ENCODE measurements at places on chromosomes 1 and 21.

- DNase-seq: peak; percentile 42
Measured at GRCh38 chr1:178581351-178582303, 68.7 kb downstream of the TEX35 start.

- DNase-seq: no peak
Measured at GRCh38 chr1:186802388-186802787, 26.4 kb upstream of the PLA2G4A start.

DNA sequence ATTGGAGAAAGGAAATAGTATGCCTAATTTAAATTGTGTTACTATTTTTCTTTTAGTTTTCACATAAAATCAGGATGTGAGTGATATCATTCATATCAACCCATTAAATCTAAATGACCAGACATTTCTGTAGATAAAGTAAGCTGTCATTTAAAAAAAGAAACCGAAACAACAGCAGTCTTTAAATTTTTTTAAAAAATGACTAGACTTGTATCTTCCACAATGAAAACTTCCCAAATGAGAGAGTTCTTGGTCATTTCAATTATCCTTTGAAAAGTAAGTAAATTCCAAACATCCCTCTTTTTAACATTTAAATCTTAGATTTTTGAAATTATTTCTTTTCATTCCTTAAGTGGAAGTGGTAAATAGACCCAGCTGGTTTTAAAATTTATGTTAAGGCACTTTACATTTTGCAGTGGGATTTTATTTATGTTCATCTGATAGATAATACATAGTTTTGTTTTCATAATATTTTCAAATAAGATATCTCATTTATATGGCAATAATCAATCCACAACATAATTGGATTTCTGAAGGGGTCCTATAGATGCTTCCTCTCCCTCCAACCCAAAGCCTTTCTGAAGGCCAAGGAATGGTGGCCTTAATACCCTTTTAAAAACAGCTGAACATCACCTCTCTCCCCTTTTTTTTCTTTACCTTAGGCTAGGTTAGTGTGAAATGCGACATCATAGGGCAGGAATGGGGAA, 3.1 kb downstream of the FOXD3 start:
- no peak for DNase-seq

DNA sequence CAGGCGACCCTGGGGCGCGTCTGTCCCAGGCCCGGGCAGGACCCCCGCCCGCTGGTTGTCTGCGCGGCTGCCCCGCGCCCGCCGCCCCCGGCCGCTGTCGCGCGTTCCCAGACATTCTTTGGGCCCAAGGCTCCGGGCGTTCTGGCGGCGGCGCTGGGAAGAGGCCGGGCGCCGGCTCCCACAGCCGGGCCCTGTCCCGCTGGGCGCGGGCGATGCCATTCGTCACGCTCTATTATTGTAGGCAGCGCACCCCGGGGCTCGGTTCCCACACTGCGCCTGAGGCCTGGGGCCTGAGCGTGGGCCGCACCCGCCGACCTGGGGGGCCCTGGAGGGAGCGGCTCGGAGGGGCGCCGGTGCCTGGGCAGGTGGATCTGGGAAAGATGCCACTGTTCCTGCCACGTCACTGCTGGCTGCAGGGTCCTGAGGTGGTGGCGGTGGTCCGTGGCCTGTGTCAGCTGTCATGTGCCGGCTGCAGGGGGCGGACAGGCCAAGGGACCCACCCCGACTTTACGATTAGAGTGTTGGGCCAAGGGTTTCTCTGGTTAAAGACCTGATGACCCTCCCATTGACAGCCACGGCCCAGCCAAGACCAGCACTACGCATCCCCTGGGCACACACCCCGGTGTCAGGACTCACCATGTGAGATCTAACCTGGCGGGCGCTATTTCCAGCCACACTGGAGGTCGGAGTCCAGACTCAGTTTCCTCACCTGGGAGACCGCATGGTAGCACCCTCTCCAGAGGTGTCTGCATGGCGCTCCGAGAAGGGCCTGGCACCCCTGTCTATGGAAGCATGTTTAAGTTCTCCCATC, 55.1 kb upstream of the ADARB1 start:
- DNase-seq: no peak

- DNase-seq: no peak
Measured at GRCh38 chr1:159218649-159219636, 14.3 kb downstream of the ACKR1 start.

DNA sequence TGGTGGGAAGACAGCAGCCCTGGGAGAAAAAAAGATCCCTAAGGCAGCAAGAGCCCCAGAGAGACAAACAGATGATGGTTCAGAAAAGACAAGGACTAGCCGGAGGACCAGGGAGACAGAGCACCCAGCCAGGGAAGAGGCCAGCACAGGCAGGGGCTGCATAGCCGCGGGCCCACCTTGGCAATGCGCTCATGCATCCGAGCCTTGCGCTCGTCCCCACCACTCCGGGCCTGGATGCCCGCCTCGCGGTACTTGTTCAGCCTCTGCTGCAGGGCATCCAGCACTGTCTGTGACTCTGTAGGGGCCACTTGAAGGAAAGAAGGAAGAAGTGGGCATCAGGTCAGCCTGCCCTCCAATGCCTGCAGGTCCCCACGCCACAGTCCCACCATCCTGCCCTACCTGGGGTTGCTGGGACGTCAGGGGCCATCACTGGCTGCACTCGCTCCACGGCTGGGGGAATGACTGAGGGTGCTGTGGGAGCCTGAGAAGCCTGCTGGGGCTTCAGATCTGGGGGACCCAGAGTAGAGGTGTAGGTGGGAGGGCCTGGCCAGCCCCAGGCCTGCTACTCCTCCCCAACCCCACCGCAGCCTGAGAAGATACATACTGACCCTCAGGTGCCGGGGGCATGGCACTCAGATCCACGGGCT, 7.0 kb downstream of the CC2D1B start:
- no peak for DNase-seq

DNA sequence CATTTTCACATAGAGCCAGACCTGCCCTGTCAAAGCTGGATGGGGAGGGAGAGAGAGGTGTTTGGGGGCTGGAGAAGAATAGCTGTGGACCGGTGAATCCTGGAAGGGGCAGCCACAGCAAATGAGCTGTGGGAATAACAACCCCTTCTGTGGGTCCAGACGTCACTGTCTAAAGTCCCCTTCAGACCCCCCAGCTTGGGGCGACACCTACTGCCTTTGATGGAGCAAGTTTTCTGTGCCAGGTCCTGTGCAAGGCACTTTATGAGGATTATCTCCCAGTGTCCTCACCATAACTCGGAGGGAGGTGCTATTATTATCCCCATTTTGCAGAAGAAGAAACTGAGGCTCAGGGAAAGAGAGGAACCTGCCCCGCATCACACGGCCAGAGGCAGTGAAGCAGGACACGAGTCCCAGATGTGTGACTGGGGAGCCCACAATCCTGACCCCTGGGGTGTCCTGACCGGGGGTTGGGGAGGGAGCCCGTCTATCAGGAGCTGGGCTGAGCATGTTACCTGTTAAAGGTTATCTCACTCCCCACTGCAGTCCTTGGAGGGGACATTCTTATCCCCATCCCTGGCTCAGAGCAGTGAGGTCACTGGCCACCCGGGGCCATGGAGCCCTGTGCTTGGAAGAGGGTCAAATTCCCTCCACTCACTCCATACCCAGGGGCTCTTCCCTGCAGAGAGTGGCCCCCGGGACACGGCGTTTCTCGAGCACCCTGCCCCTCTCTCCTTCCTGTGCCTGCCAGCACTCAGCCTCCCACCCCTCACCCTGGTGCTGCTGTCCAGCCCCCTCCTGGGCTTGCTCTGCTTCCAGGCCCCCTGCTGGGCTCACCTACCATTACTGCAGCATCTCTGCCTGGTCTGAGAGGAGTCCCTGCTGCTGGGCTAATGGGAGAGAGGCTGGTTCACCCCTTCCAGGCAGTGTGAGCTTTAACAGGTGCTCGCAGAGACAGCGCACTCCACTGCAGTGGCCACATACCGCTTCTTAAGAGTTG, 132.9 kb downstream of the PTPRU start:
- DNase-seq: no peak

DNA sequence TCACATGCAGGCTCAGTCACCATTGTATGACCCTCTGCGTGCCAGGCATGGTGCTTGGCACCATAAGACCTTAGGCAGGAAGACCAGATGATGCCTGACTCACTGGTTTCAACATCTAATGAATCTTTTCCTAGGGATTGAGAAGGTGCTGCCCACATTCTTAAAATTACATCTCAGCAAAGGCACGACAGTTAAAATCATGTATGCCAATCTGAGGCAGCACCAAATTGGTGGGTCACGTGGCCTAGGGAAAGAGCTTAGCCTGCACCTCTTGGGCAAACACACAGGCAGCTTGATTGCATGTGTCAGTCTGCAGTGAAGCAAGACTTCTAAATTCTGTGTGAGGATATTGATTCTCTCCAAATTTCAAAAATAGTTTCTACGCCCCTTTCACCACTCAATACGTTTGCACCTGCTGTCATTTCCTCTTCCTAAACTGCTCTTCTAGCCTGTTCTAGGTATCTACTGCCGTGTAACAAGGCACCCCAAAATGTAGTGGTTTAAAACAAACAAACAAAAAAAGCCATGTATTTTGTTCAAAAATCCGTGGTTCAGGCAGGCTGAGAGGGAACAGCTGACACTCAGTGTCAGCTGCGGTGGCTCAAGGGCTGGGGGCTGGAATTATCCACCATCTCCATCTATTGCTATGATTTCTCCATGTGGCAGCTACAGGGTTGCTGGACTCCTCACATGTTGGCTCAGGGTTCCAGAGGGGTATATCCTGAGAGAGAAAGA, 160.2 kb upstream of the FGGY start:
- DNase-seq: no peak

DNA sequence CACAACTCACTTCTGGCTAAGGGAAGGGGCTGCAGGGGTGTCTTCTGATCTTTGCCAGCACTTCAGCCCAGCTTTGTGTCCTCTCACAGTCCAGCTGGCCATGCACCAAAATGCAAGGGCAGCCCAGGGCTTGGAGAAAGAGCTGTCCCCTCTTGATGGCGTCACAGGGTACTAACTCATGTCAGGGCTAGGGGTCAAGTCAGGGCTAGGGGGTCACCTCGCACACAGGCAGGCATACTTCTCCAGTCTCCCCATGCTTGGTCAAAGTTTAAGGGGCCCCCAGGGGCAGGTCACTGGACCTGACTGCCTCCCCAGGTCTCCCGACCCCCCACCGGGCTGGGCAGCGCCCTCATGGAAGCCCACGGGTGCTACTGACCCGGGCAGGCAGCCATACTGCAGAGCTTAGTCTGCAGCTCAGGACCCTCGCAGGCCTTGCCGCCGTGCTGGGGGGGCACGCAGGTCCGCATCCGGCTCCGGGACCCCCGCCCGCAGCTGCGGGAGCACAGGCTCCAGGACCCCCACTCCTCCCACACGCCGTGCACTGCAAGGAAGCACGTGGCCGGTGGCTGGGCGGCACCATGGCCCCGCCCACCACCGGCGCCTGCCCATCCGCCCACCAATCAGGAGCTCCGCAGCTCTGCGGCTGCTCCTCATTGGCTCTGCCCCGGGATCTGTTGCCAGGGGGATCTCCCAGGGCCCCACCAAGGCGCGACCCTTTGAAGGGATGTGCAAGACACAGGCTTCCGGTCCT, 21.5 kb downstream of the ADGRB2 start:
- DNase-seq: no peak

DNA sequence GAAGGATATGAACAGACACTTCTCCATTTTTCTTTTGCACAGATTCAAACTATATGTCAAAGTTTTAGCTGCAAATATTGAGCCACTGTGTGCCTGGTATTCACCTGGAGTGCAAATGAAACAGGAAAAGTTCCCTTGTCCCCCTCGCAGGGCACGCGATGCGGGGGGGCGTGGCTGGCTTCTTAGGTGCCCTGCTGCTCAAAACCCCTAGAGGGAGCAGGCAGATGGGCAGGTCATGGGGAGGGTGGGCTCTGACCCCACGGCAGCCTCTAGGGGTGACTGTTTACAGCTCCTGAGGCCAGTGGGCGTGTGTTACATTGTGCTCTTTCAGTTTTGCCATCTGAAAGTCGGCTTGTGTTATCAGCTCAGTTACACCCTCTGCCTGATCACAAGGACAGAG, 931.2 kb upstream of the B3GALT2 start:
- DNase-seq: no peak
